Stimulated activated CD8-positive, alpha-beta memory T cell treated with anti-CD3 and anti-CD28 coated beads, Interleukin-4, amount 100 ng/mL, for 1 hour (primary cell): ENCODE measurements at places on chromosomes 1 and 21.

- DNase-seq: no peak
Observed at GRCh38 chr1:231604276-231604621, 22.3 kb upstream of the DISC1 start.

DNA sequence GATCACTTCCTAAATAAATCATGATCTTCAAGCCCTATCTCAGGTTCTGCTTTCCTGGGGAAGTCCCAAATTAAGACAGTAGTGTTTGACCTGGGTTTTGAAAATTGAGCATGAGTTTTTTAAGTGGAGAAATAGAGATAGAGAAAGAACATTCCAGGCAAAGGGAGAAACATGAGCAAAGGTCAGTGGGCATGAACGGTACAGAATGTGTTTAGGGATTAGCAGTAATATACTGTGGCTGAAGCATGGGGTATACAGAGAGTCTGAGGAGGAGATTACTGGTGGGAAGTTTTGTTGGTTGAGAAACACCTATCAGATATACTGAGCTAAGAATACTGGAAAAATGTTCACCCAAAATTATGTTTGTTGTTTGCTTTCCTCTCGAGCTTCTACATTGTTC lies 15.2 kb upstream of the MYSM1 start:
- no peak for DNase-seq

GRCh38 chr1:64042331-64043100 lies 160.9 kb upstream of the UBE2U start:
- no peak for DNase-seq

DNA sequence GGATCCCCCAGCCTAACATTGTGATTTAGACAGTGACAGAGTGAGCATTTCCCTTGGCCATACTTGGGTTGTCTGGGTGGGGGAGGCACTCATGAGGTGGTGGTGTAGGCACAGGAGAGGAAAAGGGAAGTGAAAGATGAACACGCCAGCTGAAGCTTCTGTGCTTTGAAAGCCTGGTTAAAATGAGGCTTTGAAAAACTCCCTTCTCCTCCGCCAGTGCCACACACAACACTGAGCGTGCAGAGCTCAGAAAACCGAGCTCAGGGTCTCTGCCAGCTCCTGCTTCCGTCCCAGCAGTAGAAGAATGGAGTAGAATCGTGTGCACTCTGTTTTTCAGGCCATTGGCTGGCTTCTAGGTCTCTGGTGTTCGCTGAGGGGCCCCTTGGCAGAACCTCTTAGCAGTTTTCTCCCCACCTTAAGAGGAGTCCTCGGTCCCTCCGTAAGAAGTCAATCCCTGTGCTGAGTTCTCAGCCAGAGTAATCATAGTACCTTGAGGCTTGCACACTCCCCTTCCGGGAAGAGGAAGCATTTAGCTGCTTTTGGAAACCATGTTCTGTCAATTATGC lies 12.9 kb downstream of the PLEKHM2 start:
- no peak for DNase-seq

- no peak for DNase-seq
Observed at GRCh38 chr1:234730475-234730769, 120.4 kb upstream of the IRF2BP2 start.

DNA sequence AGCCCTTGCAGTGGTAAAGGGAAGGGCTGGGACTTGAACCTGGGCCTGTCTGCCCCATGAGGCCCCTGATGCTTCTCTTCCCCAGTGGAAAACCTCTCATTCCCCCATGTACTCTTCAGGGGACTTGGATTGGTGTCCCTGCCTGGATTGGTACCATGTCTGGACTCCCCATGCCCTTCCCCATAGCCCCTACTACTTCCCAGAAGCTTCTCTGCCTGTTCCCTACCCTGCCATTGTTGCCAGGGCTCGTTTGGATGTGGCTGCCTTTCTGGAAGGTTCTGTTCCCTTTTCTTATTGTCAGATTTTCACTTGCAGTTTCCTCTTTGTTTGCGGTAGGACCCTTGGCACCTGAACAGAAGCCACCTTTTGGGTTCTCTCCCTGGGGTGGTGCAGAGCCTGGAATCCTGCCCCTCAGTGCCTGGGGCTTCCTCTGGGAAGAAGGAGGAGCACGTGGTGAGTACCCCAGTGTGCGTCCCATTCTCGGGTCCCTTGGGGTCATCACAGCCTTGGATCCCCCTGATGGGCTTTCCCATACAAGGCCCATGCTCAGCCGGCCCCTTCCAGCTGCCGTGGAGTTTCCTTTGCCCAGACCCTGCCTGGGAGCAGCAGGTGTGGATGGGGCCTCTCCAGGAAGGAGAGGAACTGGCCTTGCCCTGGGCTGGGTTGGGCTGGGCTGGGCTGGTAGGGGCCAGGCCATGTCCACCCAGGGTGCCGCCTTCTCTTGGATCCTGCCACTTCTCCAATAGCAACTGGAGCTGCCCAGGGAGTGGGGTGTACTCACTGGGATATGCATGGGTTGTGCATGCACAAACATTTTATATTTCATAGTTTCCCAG lies 281.1 kb downstream of the PTPRU start:
- DNase-seq: no peak

DNA sequence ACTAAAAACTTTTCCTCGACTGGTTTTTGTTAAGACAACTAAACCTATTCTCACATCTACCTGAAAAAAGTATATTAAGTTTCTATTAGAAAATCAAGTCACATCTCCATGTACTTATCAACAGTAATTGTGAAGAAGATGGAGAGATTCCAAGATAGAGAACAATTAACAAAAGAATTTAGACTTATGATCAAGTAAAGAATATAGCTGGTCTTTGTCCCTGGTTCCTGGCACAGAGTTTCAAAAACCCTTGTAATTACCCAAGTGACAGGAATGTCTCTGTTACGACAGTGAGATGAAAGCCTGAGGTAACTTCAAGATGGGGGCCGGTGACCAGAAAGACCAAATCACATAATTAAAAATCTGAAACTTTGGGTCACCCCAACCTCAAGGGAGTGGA lies 91.6 kb downstream of the ASH1L start:
- no peak for DNase-seq
